ENCODE measurements at places on chromosomes 16 and 17.

GRCh38 chr17:6623941-6624340 lies 16.6 kb downstream of the KIAA0753 start:
- no peak for DNase-seq

GRCh38 chr16:57131351-57131970 lies 39.1 kb downstream of the CPNE2 start:
- DNase-seq: no peak

GRCh38 chr16:69005641-69006355 lies 99.7 kb upstream of the HAS3 start:
- no peak for DNase-seq

- no peak for DNase-seq
These were observed 95.0 kb downstream of the PLCG2 start for GRCh38 chr16:81873843-81874752.

DNA sequence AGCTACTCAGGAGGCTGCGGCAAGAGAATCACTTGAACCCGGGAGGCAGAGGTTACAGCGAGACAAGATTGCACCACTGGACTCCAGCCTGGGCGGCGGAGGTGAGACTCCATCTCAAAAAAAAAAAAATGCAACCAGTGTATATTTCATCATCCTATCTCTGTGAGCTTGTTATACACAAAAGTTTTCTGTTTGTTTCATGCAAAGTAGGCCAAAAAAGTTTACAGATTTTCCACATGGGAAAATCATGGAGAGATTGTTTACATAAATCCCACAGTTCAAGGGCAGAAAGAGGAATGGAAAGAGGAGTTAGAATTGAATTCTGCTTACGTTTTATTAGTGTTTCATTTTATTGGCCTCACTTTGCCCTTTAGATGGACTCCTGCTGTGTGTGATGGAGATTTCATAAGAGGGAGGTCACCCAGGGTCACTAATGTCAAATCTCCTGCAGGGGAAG lies 24.7 kb downstream of the NARF start:
- DNase-seq: no peak

- DNase-seq: no peak
These were observed 5.9 kb upstream of the MSLN start for GRCh38 chr16:754656-755055.

DNA sequence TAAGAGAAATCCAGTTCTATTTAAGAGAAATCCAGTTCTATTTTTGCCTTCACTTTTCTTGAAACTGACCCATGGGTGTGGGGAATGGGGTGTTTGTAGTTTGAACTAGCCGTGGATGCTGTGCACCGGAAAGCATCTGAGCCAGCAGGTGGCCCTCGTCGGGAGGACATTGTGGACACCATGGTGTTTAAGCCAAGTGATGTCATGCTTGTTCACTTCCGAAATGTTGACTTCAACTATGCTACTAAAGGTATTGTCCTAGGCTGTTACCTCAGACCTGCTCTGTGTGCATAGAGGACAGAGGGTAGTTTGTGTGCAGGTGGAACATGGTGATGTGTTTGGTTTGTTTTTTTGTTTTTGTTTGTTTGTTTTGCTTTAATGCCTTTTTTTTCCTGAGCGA lies 3.3 kb downstream of the ATXN2L start:
- no peak for DNase-seq

DNA sequence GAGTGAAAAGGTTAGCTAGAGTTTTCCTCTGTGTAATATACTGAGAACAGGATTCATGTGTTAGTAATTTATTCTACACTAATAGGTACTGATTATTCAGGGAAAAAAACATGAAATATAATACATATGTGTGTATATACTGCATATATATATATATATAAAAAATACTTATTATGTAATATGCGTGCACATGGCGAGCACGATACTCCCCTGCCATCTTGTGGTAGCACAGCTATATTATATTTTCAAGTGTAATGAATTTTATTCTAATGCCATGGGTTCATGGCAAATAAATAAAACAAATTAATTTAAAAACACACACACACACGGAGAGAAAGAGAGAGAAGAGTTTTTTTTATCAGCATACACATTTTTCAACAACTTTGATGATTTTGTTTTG lies 460.6 kb downstream of the KCNJ2 start:
- DNase-seq: no peak

GRCh38 chr17:39143552-39144093 lies 7.8 kb downstream of the PLXDC1 start:
- no peak for DNase-seq

- DNase-seq: no peak
These were observed 44.4 kb downstream of the LYRM1 start for GRCh38 chr16:20944861-20945574.

Data from AG09309 (cell line).